ENCODE measurements at places on chromosomes 12 and 14.

GRCh38 chr14:72519543-72519942, 374.4 kb downstream of the DPF3 start:
- no peak for DNase-seq

GRCh38 chr14:45194964-45195363, 58.0 kb downstream of the MIS18BP1 start:
- DNase-seq = no peak

DNA sequence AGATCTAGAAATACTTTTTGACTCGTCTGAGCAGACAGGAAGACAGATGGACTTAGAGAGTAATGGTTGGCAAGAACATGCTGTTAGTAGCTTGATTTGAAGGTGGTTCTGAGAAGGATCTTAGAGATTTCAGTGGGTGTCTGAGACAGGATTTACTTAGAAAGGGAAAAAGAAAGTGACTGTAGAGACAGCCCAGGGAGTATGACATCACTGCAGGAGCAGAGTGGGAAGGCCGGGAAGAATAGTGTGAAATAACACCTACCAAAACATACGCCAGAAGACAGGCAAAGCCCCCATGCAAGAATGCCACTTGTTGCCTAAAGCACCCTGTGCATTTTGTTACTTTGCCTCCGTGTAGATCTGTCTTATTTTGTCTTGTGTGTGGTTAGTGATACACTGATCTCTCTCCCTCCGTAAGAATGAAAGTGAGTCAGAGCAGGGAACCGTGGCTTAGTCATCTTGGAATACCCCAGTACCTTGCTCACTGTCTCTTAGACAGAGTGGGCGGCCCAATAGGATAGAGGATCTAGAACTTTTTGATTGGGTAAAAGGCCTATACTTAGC, 161.3 kb upstream of the IFNG-AS1 start:
- DNase-seq = peak; percentile 2

GRCh38 chr12:69566603-69567002, 18.7 kb upstream of the CCT2 start:
- no peak for DNase-seq

- no peak for DNase-seq
These were observed 4.1 kb upstream of the KRT84 start for GRCh38 chr12:52389313-52390207.

DNA sequence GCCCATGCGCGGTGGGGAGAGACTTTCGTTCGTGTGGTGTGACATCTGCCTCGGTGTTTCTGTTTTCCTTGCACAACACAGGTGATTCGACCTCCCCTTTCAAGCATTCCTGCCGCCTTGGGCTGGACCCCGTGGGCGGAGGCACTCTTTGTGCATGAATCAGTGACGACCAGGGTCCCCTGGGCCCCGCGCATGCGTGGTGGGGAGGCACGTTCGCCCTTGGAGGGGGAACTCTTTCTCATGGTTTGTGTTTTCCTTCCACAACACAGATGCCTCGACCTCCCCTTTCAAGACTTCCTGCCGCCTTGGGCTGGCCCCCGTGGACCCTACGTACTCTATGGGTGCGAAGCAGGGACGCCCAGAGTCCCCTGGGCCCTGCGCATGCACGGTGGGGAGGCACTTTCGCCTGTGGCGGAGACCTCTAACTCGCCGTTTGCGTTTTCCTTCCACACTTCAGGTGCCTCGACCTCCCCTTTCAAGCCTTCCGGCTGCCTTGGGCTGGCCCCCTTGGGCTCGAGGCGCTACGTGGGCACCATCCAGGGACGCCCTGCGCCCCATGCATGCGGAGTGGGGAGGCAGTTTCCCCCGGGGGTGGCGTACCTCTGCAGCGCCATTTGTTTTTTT, 340.9 kb downstream of the ALG10 start:
- no peak for DNase-seq

DNA sequence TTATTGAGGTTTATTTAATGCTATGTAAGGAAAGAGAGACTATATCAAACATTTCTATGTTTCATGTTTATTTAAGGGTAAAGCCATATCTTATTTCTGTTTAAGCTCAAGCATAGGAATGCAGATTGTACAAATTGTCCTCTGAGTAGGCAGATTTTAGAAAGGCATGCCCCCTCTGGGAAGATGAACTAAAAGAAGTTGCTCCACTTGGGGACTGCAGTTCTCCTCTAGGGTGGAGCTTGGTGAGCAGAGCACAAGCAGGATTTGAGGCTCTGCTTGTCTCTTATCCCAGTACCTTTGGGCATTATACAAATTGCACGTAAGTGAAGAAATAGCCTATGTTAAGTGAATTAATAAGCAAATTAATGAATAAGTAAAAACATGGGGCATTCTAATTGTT, 96.2 kb upstream of the PDE3A start:
- no peak for DNase-seq

DNA sequence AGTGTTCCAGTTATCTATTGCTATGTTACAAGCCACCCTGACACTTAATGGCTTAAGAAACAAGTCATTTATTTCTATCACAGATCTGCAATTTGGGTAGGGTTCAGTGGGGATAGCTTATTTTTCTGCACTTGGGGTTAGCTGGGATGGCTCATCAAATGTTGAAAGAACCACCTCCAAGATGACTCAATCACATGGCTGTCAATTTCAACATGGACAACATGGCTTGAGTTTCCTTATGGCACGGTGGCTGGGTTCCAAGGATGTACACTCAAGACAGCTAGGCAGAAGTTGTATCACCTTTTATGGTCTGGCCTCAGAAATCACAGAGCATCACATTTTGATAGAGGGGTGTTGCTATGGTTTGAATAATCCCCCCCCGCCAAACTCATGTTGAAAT, 24.5 kb upstream of the IGF1 start:
- no peak for DNase-seq

DNA sequence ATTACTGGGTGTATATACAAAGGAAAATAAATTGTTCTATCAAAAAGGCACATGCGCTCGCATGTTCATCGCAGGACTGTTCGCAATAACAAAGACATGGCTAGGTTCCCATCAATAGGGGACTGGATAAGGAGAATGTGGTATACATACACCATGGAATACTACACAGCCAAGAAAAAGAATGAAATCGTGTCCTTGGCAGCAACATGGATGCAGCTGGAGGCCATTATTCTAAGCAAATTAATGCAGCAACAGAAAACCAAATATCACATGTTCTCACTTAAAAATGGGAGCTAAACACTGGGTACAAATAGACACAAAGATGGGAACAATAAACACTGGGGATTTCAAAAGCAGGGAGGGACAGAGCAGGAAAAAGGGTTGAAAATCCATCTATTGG, 58.6 kb downstream of the PKP2 start:
- DNase-seq = no peak

DNA sequence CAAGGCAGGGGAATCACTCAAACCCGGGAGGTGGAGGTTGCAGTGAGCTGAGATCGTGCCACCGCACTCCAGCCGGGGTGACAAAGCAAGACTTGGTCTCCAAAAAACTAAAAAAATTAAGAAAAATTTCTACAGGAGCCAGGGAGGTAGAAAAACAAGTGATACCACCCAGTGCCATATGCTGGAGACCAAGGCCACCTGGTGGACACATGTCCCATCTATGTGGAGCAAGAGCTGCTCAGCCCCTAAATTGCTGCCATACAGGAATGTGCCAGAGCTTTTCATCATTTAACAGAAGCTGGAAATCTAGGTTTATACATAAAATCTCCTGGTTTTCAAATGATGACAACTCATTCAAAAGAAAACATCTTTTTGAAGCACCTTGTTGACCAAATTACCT, 61.4 kb upstream of the ELK3 start:
- DNase-seq = no peak

- DNase-seq = no peak
These were observed 196.4 kb downstream of the RPAP3 start for GRCh38 chr12:47509398-47509851.

- DNase-seq = no peak
These were observed 1.2 kb downstream of the PTPRO start for GRCh38 chr12:15323480-15323879.

DNA sequence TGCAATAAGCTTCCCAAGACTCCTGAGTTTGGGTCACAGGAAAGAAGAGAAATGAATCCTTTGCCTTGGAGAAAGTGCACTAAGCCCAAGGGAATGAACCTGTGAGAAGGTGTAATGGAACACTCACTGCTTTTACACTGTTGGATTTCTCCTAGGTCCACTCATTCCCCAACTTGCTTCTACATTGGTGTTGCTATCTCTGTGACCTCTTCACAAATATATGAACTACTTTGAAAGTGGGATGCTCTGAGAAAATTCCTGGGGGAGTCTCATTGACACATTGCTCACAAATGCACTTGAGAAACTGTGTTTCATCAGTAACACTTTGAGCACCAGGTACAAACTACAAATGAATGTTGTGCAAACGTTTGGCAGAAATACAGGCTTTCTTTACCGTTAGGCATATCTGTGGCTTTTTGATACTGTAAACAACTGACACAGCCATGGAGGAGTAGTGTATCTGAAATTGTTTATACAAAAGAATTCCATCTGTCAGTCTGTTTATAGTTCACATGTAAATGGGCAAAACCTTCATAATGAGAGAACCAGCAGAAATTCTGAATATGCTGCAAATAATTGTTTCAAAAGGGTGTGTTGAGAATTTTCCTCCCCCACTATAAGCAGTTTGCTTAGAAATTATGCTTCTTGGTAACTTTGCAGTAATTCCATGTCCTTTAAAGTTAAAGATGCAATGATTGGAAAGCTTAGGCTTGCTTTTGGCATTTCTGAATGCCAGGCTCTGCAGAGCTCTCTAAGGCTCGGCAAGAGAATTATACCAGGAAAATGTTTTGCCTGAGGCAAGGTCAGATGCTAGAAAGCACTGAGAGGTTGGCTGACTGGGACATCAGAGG, 348.5 kb upstream of the DDHD1 start:
- no peak for DNase-seq

DNA sequence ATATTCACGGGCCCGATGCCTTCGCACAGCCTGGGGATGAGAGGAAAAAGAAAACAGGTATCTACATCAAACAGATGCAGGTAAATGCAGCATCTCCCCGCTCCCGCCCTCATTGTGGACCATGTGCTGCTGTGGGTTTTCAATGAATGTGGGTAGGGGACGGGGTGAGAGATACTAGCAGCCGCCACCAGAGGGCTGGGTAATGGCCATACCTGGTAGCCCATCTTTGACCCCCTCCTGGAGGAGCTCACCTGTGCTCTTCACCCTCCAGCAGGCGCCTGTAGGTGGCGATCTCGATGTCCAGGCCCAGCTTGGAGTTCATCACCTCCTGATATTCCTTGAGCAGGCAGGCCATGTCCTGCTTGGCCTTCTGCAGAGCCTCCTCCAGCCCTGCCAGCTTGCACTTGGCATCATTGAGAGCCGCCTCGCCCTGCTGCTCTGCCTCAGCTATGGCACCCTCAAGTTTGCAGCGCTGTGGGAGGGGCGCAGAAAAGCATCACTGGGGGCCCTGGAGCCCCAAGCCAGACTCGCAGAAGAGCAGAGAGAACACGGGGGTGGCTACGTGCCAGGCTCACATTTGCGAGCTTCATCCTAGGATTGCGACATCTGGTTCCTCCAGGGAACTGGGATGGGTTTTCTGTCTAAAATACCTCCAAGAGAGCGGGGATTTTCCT, 10.2 kb downstream of the KRT82 start:
- no peak for DNase-seq

- DNase-seq = no peak
These were observed 4.6 kb upstream of the LRRC23 start for GRCh38 chr12:6899837-6900519.

DNA sequence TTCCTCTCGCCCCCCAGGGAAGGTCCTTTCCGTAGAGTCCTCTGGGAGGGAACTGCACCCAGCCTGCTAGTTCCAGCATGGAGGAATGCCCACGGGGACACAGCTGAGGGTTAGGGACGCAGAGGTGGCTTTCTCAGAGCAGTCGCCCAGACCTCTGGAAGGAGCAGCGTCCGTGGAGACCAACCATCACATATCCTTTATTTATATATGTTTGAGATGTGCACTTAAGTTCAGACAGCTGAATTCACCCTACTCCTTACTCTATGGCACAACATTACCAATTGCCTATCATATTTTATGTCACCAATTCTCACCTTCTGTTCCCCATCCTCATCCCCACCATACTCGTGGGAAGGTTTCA, 305.6 kb upstream of the DIO3 start:
- no peak for DNase-seq

DNA sequence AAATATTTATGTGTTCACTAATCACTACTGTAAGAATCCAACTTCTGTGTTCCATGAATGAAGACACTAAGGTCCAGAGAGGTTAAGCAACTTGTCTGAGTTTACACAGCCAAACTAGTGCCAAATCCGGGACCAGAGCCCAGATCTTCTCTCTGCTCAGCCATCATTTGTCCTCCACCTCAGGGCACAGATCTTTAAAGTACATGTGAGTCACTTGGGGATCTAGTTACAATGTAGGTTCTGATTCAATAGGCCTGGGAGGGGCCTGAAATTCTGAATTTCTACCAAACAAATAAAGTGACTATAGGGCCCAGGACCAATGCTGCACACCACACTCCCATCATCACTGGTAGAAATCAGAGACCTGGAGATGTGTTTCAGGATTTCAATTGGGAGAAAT, 162.9 kb downstream of the GXYLT1 start:
- no peak for DNase-seq

GRCh38 chr12:107894589-107894988, 120.1 kb downstream of the ASCL4 start:
- no peak for DNase-seq

DNA sequence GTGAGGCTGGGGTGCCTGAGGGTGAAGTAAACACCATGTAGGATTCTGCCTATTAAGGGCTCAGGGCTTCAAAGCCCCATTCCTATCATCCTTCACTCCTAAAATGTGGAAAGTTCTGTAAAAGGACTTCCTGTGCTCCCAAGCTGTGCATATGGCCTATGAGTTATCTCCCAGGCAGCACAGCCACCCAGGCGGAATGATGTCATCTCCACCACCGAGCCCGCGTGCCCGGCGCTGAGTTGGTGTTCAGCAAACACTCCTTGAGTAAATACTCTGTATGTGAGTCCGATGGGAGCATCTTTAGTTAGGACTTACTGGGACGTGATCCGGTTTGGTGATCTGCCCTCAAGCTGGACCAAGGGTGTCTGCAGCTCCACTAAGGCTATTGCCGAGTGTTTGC, 437.3 kb downstream of the MED13L start:
- no peak for DNase-seq

DNA sequence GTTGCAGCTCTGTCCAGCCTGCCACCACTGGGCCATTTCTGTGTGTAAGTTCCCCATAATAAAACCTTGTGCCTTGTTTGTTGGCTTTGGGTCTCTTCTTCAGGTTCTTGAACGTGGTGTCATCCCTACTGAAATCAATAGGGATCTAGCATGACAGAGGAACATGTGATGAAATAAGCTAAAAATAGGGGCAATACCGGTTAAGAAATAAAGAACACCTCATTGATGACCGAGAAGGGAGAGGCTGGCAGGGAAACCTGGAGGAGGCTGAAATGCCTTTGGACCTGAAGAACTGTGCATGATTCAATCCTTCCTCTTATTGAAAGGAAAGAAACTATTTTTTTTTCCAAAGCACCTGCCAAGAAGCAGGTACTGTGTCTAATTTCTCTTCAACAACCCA, 172.3 kb downstream of the PPM1H start:
- no peak for DNase-seq

DNA sequence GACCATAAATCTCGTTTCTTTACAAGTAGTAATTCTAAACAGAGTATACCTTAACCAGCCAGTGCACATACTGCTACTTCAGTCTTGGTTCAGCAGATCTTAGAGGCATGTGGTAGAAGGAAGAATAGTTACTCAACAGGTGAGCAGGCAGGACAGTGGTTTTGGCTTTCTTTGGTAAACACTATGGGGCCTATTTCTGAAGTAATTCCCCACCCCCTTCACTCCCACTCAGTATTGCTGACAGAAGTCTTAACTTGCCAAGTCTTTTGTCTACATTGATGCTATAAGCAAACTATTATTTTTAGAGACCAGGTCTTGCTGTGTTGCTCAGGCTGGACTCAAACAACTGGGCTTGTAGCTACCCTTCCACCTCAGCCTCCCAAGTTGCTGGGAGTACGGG, 68.5 kb downstream of the FBXO34 start:
- no peak for DNase-seq
